Bone marrow (tissue), 2 donors: ENCODE measurements at places on chromosomes 1 and 21.

DNA sequence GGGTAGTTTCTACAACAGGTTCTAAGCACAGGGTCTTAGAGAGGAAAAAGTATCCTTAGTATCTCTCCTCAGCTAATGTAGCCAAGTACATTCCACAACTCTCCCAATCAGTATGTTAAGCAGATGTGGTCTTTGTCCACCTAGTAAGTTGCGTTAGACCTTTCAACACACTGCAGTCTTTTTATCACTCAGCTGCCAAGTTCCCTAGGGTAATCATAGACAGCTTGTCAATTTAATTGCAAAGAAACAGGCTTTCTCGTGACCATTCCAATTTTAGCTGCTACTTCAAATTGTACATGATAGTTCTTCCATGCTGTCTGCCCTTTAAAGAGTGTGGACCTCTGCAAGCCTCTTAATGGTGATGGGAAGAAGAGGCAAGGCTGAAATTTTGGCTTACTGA is 211.8 kb upstream of the PKN2 start:
- DNase-seq, result no peak

- DNase-seq, result no peak
Measured at GRCh38 chr1:231584117-231584516, 42.5 kb upstream of the DISC1 start.

GRCh38 chr21:44299458-44300261 is at the start of gene PFKL:
TSS of gene PFKL (plus strand) at chr21:44300053. CDS start at chr21:44300106, 53 bp downstream.
- peak; percentile 40 for DNase-seq

- DNase-seq, result no peak
Measured at GRCh38 chr1:97996880-97997279, 76.0 kb upstream of the DPYD start.

GRCh38 chr1:56576880-56577405 is 2.4 kb downstream of the PLPP3 start:
- no peak for DNase-seq

DNA sequence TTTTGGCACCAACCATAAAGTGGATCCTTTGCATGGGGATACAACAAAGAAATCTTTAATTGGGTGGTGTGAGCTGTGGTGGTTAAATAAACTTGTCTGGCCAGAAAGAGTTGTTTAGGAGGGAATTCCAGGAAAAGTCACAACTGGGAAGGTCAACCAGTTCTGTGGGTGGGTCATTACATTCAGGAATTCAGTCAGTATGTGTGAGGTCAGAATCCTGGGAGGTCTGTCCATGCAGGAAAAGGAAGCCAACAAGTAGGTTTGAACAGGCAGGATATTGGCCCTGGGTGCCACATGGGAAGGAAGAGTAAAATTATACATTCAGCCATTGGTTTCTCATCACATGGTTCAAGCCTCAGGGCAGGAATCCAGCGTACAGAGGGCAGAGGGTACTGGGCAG is 162.3 kb upstream of the ADAMTS5 start:
- no peak for DNase-seq

DNA sequence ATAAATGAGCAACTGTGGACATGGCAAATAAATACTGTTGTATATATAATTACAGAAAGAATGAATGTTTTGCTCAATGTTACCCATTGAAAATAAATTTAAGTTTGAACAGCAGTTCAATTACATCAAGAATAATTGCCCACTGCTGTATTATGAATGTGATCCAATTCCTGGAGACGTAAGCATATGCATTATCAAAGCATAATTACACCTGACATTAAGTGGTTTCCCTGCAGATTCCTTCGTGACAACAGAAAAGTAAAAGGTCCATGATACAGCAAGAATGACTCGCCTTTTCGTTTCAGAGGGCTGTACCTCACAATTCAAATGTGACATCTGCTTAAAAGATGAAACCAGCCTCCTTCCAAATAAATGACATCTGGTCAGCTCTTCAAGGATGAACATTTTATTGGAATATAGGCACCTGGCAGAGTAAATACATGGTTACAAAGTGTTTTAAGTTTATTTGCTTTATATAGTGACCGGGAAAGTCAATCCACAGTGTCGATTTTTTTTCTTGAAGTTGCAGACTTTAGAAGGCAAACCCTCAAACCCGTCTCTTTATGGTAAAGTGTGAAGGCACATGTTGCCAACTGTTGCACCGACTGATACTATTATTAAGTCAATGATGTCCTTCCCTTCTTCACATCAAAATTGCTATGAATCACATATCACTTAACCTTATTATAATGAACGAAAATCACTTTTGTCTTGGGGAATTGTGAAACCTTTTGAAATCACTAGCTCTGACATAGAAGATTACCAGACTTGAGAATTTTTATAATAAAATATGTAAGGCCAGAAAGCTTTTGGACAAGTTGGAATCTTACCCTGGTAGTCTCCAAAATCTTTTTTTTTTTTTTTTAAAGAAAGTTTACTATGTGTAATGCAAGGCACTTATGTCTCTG is 36.2 kb upstream of the EDEM3 start:
- no peak for DNase-seq

- no peak for DNase-seq
Measured at GRCh38 chr1:162456323-162456722, 41.3 kb upstream of the UHMK1 start.

DNA sequence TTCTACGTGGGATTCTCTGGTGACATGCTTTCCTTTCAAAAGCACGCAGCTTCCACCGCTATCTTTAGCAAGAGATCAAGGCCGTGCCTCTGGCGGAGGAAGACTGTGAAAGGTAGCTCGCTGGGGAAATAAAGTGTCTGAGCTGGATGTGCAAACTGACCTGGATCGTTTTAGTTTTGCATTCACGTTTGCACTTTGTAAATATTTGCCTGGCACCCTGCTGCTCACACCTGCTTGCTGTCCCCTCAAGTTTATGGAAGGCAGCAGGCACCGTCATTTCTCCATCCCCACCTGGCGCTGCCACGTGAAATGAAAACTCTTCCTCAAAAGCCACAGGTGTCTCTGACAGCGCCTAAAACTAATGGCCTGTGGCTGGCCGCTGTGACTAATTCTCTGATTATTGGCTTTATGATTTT is 44.0 kb upstream of the TARDBP start:
- no peak for DNase-seq

GRCh38 chr1:187067160-187067559 is 238.4 kb downstream of the PLA2G4A start:
- DNase-seq, result no peak

DNA sequence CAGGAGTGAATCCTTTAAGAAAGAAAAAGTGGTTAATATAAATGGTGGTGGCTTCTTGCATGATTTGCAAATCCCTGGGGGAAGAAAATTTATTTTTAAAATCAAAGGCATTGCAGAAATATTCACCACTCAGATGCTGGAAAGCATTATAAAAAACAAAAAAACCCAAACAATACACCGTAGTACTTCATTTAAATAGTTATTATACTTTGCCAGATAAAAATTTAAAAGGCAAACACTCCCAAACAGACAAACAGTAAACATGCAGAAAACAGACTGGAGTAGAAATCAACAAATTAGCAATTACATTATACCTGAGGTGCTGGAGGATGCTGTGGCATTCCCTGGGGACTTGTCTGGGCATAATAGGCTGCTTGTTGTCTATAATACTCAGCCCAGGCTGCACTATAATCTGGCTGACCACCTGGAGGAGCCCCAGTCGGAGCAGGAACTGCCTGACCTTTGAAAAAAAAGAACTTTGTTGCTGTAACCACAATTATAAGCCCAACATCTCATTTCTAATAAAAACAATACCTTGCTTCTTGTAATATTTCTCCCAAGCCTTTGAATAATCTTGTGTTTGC is 29.9 kb downstream of the FUBP1 start:
- no peak for DNase-seq

GRCh38 chr1:210189426-210189825 is 43.2 kb upstream of the SERTAD4 start:
- DNase-seq, result no peak

DNA sequence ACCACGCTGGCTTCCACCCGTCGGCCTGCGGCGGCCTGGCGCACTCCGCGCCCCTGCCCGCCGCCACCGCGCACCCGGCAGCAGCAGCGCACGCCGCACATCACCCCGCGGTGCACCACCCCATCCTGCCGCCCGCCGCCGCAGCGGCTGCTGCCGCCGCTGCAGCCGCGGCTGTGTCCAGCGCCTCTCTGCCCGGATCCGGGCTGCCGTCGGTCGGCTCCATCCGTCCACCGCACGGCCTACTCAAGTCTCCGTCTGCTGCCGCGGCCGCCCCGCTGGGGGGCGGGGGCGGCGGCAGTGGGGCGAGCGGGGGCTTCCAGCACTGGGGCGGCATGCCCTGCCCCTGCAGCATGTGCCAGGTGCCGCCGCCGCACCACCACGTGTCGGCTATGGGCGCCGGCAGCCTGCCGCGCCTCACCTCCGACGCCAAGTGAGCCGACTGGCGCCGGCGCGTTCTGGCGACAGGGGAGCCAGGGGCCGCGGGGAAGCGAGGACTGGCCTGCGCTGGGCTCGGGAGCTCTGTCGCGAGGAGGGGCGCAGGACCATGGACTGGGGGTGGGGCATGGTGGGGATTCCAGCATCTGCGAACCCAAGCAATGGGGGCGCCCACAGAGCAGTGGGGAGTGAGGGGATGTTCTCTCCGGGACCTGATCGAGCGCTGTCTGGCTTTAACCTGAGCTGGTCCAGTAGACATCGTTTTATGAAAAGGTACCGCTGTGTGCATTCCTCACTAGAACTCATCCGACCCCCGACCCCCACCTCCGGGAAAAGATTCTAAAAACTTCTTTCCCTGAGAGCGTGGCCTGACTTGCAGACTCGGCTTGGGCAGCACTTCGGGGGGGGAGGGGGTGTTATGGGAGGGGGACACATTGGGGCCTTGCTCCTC is 1.9 kb downstream of the OLIG2 start:
- DNase-seq, result no peak

DNA sequence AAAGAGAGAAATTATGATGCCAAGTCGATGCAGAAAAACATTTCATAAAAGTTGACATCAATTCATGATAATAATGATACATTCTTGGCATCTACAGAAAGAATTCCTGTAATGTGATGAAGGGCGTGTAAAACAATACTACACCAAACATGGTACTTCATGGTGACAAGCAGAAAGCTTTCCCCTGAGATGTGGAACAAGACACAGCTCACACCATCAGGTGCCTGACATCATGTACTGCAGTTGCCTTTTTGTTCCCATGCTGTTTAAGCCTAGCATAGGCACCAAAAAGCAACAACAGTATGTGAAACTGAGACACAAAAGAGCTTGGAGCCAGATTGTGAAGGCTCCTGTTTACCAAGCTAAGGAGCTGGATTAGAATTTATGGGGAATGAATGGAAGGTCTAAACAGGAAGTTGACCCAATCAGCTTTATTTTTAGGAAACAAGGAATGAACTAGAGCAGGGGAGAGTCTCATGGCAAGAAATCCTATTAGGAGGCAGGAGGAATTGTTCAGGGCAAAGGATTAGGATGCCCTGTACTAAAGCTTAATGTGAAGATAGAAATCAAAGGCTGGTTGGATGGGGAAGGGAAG is 67.2 kb downstream of the SYDE2 start:
- DNase-seq, result no peak

- peak; percentile 74 for DNase-seq
Measured at GRCh38 chr1:220879076-220879508, at the start of gene HLX. TSS of gene HLX (plus strand) at chr1:220879443. CDS start at chr1:220879858, 415 bp downstream.

GRCh38 chr1:46041974-46042373 is 90.5 kb downstream of the PIK3R3 start:
- no peak for DNase-seq

- no peak for DNase-seq
Measured at GRCh38 chr1:155267373-155267772, 5.2 kb upstream of the SCAMP3 start.
